ENCODE measurements at places on chromosomes 3 and 15.

DNA sequence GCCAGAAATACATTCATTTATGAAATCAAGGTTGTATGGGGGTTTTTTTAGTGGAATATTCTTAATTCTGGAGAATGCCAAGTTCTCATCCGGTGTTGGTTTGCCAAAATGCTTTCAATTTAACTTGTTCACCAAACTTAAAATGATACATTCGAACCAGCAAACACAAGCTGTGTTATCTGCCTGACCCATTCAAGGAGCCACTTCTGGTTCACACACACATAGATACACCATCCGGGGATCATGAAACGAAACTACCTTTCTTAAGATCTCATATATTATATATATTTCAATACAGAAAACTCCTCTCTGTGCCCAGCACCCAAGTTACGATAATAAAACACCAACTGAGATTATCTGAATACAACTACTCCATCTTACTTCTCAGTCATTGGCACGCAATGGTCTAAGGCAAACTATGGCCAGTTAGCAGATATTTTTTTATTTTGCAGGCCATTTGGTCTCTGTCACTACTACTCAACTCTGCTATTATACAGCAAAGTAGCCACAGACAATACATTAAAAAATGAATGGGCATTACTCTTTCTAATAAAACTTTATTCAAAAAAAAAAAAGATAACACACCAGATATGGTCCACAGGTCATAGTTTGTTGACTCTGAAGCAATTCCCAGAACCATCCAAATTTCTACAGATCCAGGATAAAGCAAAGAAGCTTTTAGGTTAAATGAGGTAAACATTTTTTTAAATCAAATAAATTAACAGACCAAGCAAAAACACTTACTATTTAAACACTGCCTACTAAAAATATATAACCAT lies 89.6 kb downstream of the TBL1XR1 start:
- no peak for DNase-seq

GRCh38 chr3:55296030-55296429 lies 191.1 kb downstream of the WNT5A start:
- no peak for DNase-seq

DNA sequence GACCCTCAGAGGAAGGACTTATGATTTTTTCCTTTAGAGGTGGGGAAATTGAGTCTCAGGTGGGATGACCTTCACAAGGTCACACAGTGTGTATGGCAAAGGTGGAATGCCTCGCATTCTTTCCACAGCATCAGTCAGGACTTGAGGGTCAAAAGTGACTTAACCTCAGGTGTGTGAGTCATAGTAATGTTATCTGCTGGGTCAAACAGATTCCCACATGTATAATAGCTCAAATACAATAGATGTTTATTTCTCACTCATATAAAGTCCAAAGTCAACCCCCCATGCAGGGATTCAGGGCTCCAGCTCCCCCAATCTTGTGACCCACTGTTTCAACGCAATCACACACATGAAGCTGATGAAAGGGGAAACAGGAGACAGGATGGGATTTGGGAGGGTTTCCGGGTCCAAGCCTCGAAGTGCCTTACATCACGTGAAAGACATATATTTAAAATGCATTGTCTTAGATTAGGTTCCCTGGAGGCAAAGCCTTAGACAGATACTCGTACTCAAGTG lies 34.0 kb upstream of the CCDC174 start:
- no peak for DNase-seq

DNA sequence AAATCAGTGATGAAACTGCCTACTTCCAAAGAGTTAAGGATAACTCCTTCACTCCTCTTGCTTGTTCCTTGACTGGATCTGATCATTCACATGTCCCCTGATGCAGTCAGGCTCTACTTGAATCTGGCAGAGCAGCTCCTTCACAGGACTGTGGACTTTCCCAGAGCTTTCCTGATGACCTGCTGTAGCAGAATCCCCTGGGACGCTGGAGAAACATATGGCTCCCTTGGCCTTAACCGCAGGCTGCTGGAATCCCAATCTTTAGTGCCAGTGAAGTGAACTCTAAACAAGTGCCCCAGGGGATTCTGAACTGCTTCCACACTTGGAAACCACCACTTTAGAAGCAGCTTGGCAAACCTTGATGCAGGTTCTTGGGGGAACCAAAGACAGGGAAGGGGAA lies 217.8 kb downstream of the CHST2 start:
- no peak for DNase-seq

DNA sequence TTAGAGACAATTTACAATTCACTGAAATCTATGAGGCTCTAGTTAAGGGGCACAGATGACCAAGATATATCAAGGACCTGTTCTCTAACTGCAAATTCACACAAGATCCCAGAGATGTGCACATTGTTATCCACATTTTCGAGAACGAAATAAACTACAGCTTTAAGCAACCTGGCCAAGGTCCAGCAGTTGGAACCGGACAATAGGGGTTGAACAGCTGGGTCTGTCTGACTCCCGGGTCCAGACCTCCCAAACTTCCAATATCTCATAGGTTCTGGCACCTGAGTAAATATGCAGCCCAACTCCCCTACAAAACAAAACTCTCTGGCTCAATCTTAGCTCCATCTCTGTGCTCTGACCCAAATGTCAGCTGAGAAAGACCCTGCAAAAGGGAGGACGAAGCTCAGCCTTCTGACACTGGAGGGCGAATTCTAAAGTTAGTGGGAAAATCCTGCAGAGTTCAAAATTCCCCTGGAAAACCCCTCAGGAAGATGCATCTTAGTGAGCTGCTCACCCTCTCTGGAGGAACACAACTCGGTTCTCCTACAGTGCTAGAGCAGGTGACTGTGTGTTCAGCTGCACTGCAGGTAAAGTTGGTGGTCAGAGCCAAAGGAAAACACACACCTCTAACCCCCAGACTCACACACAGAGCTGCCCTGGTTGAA lies 14.2 kb upstream of the SPATA12 start:
- no peak for DNase-seq

GRCh38 chr3:16260046-16260445 lies 4.7 kb downstream of the DPH3 start:
- DNase-seq = no peak

DNA sequence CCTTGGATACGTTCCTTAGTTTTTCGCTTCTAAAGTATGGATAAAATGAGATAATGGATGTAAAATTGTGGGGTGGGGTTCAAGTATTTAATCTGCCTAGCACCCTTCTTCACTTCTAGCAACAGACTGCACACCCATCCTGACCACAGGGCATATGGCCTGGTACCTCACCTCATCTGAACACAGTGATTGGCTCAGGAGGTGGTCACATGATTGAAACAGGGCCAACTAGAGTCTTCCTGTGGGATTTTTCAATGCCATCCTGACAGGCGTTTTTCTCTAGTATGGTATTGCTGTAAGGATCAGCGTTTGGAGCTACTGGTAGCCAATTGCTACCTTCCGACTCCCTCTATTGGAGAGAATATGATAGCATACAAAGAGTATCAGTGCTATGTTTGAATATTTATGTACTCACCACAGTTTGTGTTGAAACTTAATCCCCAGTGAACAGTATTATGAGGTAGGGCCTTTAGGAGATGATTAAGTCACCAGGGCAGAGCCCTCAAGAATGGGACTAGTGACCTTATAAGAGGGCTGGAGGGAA lies 172.2 kb downstream of the PPM1L start:
- no peak for DNase-seq

GRCh38 chr15:91072161-91072560 lies 27.9 kb upstream of the SV2B start:
- no peak for DNase-seq

GRCh38 chr15:91422797-91423196 lies 322.7 kb downstream of the SV2B start:
- no peak for DNase-seq

GRCh38 chr3:178805741-178806140 lies 265.9 kb downstream of the ZMAT3 start:
- DNase-seq = no peak

DNA sequence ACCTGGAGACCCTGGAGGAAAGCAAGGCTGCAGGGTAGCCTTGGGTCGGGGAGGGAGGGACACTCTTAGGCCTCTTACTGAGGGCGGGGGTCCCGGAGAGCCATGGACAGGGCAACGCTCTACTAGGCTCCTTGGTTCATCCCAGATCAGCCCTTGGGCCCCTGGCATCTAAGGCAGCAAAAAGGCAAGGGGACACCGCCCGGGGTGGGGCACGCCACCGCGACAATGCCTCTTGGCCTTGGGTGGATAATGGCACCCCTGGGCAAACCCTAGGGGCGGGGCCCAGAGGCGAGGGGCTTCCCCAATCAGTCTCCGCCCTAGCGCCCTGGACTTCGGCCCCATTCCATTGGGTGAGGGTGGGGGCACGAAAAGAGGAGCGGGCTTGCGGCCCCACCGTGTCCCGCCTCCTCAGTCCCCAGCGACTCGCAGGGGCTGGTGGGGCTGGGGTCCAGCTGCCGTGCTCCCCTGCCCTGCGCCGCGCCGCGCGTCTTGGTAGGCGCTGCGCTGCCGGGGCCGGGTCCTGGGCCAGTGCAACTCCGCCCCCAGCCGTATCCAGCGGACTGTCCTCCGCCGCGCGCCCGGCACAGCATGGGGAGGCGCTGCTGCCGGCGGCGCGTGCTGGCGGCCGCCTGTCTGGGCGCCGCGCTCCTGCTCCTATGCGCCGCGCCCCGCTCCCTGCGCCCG lies at the start of gene CHST13:
CHST13 (plus strand) TSS at position 411 of the 684 bp plus-strand sequence; CDS start at position 589, 178 bp downstream.
- peak; percentile 58 for DNase-seq

DNA sequence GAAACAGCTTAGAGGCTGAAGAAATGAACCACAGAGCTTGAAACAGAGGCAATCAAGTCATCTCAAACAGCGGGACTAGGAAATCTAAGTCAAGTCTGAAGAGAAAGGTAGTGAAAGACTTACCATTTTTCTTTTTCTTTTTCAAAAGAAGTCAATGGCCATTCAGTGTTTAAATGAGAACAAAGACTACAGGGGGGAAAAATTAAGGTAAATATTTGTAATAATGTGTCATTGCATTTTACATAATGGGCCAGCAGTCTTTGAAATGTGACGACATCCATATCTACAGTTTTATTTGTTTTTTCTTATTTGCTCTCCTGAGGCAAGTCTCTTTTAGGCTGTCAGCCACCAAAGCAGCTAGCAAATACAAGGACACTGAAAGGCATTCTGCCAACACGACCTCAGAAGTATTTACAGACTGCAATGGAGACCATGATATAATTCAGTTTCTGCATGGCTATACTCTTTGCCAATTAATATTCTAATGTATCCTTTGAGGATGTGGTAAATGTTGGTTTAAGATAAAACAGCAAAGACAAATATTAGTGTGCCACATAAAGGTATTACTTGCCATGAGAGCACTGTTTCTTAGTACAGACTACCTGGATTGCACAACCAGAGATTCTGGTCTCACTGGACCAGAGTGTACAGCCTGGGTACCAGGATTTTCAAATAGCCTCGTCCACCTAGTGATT lies 307.0 kb upstream of the THBS1 start:
- DNase-seq = no peak

GRCh38 chr3:100650651-100651619 lies 41.5 kb downstream of the ADGRG7 start:
- DNase-seq = peak; percentile 68

GRCh38 chr15:66948294-66948693 lies 117.1 kb upstream of the SMAD3 start:
- peak; percentile 62 for DNase-seq

DNA sequence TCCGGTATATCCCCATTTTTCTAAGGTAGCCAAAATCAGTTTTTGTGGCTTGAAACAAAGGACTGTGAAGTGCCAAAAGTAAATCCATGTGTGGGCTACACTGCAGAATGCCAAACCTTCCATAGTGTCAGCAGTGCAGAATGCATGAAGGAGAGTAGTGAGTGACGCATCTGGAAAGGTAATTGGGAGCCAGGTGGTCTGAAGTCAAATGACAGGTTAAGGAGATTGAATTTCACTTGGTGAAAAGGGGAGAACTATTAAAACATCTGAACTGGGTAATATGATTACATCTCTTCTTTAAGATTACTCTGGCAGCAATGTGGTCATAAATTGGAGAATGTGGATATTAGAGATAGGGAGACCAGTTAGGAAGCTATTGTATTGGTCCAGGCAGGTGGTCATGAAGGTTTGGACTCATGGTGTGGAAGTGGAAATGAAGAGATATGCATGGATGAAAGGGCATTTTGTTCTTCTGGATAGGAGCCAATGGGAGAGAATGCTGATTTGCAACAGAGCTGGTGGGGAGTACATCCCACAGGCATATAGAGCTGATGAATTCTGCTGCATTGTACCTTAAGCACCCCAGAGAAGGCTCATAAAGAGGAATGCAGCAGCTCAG lies 118.2 kb downstream of the ECT2 start:
- no peak for DNase-seq

GRCh38 chr3:65060904-65061303 lies 373.1 kb upstream of the ADAMTS9 start:
- no peak for DNase-seq

DNA sequence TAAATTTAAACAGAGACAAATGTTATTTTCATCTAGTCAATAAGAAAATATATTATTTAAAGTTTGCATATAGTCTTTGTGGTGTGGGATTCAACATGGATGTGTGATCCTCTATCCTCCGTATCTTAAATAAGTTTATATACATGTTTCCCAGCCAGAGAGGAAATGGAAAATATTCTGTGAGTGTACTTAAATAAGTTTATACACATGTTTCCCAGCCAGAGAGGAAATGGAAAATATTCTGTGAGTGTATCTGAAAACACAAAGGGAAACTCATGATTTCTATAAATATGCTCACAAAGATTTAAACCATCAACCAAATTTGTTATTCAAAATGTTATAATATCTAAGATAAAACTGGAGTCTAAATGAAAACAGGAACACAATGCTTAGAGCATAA lies 110.0 kb upstream of the MELTF start:
- DNase-seq = no peak

- no peak for DNase-seq
These were observed 97.8 kb downstream of the SHQ1 start for GRCh38 chr3:72750405-72750965.

DNA sequence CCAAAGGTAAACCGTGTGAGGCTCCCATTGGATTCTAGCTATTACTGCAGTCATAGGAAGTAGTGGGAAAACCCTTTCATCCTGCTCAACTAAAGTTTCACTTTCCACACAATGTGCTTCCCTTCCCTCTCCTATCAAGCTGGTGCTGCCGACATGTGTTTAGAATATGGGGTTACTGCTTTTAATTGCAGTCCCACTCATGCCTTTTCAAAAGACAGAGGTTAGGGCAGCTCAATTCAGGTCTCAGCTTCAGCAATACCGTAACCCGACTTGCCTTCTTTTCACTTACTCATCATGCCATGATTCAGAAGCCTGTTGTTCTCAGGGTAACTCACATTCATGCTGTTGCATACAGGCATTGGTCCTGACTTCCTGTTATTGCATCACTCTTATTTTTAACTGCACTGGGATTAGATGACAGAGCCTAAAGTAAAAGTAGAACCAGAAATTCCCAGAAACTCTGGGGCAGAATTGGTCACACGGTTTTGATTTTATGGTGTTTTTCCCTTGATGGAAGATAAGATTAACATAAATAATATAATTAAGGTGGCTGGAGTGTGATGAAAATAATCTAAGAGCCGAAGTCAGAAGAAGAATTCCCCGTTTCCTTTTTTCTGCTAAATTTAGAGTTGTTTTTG lies 45.7 kb downstream of the C2CD4B start:
- DNase-seq = peak; percentile 91

- DNase-seq = peak; percentile 33
These were observed 29.7 kb downstream of the BUB1B start for GRCh38 chr15:40190591-40190990.

Measured in AG08395 (cell line).